ENCODE measurements at places on chromosomes 6 and 20.

DNA sequence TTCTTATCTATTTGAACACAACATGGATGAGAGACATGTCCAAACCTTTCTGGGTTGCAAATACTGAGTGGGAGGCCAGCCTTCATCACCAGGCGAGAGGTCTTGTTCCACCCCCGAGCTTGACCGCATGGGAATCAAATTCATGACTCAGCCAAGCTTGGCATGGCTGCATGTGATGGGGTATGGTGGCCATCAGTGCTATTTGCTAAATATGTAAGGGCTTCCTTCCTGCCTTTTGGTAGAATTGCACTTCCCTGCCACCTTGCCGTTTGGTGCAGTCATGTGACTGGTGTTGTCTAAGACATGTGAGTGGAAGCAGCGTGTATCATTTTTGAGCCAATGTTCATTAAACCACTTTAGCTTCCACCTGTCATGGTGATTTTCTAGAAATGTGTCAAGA, 508.9 kb upstream of the SULF2 start:
- DNase-seq, result peak; percentile 4

DNA sequence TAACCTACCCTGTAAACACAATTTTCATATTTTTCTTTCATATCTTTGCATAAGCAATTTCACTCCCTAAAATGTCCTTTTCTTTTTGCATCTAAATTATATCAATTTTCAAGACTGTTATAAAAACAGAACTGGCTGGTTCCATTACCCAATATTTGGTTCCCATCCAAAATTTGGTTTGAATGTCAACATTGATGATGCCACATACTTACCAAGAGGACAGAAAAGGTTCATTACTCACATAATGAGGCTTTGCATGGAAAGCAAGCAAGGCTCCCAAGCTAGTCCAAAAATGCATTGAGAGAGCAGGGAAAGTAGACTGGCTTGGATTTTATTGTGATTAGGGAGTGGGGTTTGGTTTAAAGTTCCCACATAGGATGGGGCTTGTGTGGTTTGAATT, 144.4 kb upstream of the AKIRIN2 start:
- no peak for DNase-seq

DNA sequence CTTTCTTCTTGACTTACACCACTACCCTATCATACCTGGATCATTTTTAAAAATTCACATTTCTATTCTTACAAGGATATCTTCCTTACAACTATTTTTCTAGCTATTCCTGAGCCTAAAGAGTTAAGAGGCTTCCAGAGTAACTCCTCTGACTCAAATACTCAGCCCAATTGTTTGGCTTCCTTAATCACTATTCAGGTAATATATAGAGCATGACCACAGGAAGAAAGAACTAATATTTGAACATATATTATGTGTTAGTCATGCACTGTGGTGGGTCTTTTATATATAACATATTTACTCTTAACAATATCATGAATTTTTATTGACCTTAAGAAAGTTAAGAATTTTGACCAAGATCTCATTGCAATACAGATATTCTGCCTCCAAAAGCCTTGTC, 42.0 kb upstream of the ID4 start:
- no peak for DNase-seq

DNA sequence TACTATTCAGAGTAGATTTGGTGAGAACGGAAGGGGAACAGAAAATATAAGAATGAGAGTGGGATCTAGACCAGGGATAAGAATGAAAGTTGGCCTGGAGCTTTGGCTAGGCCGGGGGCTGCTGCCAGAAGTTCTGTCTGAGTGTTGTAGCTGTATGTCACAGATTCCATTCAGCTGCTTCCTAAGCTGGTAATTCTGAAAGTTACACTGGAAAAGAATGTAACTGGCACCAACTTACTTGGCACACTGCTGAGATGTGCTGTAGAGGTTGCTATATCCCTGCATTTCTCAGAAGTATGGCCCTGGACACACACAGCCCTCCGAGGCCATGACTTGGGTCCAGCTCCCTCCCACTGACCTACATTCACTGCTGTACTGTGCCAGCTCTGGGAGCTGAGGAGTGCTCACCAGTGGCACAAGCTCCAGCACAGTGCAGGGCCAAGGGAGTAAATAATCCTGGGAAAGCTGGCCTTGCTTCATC, 25.8 kb upstream of the TMEM217 start:
- DNase-seq, result no peak

DNA sequence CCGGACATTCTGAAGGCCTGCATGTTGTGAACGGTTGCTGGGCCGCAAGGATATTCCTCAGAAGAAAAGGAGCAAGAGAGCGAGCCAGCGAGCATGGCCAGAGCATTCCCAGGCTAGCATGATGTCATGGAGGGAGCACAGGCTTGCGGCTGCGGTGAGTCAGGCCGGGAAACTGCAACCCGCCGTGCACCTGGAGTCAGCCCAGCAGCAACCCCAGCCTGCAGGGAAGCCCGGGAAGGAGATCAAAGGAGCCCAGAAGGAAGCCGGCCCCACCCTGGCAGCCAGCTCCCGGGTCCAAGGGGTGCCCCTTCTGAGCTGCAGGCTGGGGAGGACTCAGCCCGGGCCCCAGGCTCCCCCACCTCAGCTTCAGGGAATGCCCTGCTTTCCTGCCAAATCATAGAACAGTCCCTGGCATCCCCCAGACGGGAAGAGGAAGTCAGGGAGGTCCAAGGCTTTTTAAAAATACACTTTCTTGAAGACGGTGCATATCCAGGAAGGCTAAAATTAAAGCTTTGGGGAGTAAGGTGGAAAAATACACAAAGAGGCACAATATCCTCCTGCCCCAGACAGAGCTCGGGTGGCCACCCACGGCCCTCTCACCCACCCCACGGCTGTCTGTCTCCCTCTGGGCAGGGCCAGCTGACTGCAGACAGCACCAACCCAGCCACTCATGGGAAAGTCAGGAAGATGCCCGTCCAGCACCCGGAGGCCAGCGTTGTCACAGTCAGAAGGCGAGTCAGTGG, 53.7 kb downstream of the BMP7 start:
- no peak for DNase-seq

GRCh38 chr20:62606551-62607201, 35.6 kb upstream of the SLCO4A1 start:
- DNase-seq, result no peak

DNA sequence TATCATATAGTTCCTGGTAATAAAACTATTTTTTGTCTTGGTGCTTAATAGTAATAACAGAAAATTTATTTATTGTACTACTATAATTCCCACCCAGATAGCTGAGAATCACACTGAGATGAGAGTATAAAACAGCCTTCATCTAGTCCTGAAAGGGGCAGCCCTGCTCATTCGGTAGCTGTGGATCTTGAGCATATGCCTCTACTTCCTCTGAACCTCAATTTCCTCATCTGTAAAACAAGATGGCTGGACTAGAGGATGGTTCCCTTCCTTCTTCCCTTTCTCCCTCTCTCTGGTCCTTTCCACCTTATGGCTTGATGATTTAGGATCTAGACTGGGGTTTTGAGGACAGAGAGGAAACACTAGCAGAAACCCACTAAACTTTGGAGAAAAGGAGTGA, 15.0 kb downstream of the FKBP5 start:
- DNase-seq, result peak; percentile 32
